ENCODE measurements at places on chromosomes 13 and 19.

DNA sequence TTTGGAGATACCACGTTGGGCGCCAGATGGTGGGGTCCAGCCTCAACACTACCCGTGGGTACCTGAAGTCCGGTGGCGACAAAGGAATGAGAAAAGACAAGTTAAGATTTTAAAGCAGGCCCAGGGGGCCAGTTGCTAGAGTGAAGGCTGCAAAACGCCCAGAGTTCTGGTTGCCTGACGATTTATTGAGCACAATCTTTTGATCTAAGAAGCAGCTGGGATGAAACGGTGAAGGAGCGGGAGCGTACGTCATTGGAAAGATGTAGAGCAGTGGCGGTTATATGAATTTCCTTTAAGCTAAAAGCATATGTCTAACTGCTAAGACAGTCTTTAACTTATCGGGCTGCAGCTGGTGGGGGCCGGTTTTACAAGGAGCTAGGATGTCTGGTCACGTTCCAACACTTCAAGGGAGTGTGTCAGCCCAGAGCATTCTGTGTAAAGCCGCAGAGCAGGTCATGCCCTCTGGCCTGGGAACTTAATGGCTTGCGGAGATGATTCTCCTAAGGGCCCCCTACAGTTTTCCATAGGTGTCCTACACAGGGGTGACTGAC lies 28.9 kb upstream of the EVI5L start:
- no peak for DNase-seq

DNA sequence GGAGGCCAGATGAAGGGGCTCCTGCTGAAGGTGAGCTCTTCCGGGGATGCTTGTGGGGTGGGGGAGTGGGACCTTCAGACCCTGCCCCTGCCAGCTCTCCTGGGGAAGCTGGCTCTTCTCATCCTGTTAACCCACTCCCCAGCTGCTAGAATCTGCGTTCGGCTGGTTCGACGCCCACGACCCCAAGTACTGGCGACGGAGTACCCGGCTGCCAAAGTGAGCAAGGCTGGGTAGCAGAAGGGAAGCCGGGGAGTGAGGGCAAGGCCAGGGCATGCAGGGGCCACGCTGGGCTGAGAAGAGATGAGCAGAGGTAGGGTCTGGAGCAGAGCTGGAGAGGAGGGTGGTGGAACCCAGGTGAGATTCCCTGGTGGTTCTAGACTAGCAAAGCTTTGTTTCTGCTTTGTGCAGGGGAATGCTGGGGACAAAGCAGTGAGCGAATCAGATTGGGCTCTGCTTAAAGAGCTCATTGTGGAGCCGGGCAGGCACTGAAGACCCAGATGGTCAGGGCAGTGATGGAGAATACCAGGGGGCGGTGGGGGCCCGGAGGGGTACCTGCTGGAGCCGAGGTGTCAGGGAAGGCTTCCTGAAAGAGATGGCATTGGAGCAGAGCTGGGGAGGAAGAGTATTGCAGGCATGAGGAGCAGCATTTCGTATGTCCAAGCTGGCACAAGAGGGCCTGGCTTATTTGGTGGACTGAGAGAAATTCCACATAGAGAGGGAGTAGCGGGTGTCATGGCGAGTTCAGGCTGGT lies 10.3 kb downstream of the KMT2B start:
- DNase-seq = no peak

GRCh38 chr13:26485288-26485687 lies 72.2 kb upstream of the WASF3 start:
- DNase-seq = no peak

- no peak for DNase-seq
These were observed 141.0 kb downstream of the RAP2A start for GRCh38 chr13:97574926-97575325.

GRCh38 chr19:18893587-18894253 lies 2.2 kb downstream of the CERS1 start:
- no peak for DNase-seq

DNA sequence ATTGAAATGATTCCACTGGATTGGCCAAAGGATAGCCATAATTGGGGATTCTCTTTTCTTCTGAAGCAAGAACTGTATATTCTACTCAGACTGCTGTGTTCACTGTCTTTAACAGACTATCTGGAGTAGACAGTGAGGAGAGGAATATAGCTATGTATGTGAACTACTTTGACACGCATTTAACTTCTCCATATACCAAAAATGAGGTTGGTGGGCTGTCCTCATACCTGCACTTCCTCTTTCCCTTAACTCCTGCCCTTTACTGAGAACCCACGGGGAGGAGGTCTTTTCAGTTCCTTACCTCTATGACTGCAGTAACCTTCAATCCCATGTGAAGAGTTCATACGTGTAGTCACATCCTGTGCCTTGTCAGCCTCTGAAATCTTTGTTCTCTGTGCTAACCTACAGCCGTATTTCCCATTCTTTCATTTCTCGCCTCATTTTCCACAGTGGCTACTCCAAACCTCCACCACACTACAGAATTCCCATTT lies 305.8 kb downstream of the MTUS2 start:
- no peak for DNase-seq

DNA sequence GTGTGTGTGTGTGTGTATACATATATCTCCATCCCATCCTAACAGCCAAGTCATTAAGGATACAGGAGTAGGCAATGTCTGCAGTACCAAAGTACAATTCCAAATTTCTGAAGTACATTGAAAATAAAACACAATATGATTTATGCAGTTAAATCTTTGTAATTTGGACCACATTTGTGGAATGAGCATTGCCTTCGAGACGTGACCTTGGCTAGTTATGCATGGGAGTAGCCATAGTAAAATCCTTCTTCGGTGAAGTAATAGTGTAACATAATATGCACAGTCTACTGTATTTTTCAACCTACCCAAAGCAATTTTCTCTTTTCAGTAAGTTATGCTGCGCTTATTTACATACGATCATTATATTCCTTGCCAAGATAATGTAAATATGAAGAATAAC lies 665.7 kb upstream of the GPC6 start:
- DNase-seq = no peak

- DNase-seq = no peak
These were observed 152.1 kb downstream of the UQCRFS1 start for GRCh38 chr19:29060813-29061364.

DNA sequence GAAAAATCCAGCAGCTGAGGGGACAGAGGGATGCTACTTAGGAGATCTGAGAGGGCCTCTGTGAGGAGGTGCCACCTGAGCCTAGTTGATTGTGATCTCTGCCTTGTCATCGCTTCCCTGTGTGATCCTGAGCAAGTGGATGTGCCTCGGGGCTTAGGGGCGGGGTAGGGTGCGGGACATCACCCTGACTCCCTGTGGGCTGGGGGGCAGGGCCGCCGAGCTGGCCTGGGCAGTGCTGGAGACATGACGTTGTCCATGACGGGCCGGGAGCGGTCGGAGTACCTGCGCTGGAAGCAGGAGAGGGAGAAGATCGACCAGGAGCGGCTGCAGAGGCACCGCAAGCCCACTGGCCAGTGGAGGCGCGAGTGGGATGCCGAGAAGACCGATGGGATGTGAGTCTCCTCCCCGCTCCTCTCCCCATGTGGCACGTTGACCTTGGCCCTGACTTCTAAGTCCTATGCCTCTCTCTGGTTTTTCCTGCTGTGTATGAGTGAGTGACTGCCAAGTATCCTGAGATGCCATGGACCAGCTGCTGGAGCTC lies 8.2 kb upstream of the INAFM1 start:
- no peak for DNase-seq

GRCh38 chr13:111359237-111359915 lies 38.9 kb downstream of the TEX29 start:
- no peak for DNase-seq

- no peak for DNase-seq
These were observed 114.8 kb downstream of the KATNAL1 start for GRCh38 chr13:30192320-30193093.

- DNase-seq = no peak
These were observed 382.8 kb upstream of the ZNF507 start for GRCh38 chr19:31962561-31962996.

DNA sequence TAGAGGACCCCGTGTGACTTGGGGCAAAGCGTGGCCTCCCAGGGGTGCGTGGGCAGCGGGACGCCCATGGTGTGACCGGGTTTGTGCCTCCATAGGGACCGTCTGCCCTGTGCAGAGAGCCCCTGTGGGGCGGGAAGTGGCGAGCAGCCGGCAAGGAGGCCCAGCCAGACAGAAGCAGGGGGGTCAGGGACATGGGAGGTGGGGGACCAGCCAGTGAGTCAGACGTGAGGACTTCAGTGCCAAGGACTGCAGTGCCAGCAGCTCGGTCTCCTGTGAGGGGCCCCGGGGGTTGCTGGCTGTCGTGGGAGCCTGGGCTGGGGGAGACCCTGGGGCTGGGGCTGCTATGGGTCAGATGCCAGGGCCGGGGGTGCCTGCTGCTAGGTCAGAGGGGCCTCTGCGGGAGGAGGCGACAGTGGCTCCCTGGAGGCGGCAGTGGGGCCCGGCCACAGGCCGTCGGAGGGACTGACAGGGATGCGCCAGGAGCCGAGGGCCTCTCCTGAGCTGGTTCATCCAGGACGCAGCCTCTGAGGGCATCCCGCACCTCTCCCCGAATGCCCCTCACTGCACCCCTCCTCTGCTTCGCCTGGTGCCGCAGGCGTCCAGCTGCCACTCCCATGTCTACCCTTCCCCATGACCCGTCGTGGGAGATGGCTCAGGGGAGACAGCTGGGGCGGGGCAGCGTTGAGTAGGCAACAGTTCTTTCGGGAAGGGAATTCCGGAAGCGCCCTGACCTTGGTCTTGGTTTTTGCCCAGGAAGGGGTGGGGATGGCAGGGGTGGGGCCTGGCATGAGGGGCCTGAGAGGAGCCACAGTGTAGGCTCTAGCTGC lies 80.0 kb downstream of the KDM4B start:
- DNase-seq = no peak

DNA sequence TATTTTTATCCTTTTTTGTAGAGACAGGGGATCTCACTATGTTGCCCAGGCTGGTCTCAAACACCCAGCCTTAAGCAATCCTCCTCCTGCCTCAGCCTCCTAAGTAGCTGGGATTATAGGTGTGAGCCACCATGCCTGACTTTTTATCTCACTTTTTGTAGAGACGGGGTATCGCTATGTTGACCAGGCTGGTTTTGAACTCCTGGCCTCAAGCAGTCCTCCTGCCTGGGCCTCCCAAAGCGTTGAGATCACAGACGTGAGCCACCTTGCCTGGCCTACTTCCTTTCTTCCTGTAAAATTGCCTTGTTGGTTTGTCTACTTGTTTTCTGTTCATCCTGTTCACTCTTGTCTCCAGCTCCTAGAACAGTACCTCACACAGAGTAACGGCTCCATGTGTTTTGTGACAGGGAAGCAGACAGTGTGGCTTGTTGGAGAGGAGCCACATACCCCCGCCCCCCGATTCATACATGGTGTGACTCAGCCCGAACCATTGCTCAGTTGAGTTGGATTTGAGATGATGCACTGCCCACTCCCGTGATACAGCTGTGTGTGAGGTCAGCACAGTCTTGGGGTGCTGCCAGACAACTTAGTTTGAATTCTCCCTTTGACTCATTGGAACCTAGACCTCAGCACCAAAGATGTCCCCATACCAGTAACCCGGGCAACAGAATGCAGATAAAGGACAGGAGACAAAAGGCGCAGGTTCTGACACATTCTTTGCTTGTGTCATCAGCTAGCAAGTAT lies 34.2 kb downstream of the GPR42 start:
- no peak for DNase-seq

- no peak for DNase-seq
These were observed 191.5 kb downstream of the TEX29 start for GRCh38 chr13:111511805-111512504.

- no peak for DNase-seq
These were observed 131.1 kb upstream of the HTR2A start for GRCh38 chr13:47027780-47028437.

GRCh38 chr13:39887387-39887786 lies 231.9 kb downstream of the COG6 start:
- DNase-seq = no peak

- DNase-seq = no peak
These were observed 7.5 kb upstream of the C2CD4C start for GRCh38 chr19:416416-416815.

GRCh38 chr19:3275583-3276340 lies 51.3 kb downstream of the CELF5 start:
- peak; percentile 76 for DNase-seq

DNA sequence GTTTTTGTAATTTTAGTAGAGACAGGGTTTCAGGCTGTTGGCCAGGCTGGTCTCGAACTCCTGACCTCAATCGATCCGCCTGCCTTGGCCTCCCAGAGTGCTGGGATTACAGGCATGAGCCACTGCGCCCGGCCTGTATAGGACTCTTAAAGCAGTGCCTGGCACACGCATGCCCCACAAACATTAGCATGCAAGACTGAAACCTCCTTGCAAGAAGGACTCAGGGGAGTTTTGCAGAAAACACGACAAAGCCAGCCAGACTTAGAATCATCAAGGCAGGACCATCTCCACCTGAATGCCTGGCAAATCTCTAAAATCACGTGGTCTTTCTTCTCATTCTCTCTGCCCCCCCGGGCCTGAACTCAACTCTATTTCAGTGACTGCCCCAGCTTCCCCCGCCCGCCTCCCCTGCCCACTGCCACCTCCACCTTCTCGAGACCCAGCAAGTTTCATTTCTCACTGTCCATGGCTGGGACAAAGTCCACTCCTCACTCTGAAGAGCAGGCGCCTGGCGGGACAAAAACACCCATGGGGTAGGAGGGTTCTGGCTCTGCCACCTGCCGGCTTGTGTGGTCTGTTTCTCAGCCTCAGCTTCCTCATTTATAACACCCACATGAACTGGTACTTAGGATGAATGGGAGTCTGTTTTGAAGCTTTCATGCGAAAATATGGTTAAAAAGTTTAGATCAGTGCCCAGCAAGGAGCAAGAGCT lies 2.4 kb downstream of the TICAM1 start:
- DNase-seq = no peak

GRCh38 chr19:35805526-35806102 lies 7.0 kb downstream of the PRODH2 start:
- no peak for DNase-seq

DNA sequence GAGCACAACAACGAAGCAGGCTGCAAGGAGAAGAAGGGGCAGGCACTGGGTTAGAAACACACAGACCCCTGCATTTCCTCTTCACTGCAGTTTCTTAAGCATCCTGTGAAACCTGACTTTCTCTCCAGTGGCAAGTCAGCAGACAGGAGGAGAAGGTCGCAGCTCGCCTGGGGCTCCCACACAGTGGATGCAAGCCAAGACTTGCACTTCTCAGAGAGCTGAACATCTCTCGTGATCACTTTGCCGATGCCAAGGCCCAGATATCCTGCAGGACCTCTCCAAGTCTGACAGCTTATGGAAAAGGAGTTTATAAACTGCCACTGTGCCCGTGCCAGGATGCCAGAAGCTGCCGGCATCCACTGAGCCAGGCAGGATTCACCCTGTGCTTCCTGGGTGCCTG lies 18.4 kb downstream of the TMEM272 start:
- no peak for DNase-seq

GRCh38 chr19:49419173-49419572 lies 4.1 kb downstream of the PTH2 start:
- DNase-seq = no peak

DNA sequence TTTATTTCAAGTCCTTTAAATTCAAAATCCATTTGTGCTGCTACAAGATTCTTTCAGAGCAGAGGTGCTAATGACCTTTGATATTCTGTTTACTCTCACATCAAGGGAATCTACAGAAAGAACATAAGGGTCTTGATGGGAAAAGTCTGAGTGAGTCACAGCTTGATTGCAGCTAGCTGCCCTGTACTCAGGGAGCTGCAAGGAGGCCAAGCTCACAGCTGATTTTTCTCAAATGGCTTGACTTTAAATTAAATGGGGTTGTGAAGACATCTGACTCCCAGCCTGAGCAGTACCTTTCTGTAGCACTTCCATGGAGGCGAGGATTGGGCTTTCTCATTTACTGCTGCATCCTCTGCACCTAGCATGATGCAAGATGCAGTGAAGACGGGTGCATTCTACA lies 62.5 kb downstream of the RAP2A start:
- no peak for DNase-seq

Measured in central memory CD8-positive, alpha-beta T cell (primary cell).